Choroid plexus epithelial cell (primary cell): ENCODE measurements at places on chromosomes 6 and 20.

GRCh38 chr6:63560801-63561287 lies 11.4 kb upstream of the LOC128125822 start:
- DNase-seq = peak; percentile 64

GRCh38 chr6:133546098-133546497 lies 304.9 kb downstream of the EYA4 start:
- DNase-seq = peak; percentile 38

- no peak for DNase-seq
Measured at GRCh38 chr6:107062691-107063090, 34.7 kb downstream of the MTRES1 start.

- no peak for DNase-seq
Measured at GRCh38 chr6:15780437-15780836, 117.6 kb upstream of the DTNBP1 start.

- DNase-seq = peak; percentile 48
Measured at GRCh38 chr6:52493669-52494068, 73.5 kb downstream of the EFHC1 start.
